Activated CD4-positive, alpha-beta T cell treated with anti-CD3 and anti-CD28 coated beads, Interleukin-2, Interleukin-4, amounts not matched to agents 100 ng/mL and 50 ng/mL, durations not matched to agents 16 hours and 8 hours (primary cell): ENCODE measurements at places on chromosomes 12 and 14.

DNA sequence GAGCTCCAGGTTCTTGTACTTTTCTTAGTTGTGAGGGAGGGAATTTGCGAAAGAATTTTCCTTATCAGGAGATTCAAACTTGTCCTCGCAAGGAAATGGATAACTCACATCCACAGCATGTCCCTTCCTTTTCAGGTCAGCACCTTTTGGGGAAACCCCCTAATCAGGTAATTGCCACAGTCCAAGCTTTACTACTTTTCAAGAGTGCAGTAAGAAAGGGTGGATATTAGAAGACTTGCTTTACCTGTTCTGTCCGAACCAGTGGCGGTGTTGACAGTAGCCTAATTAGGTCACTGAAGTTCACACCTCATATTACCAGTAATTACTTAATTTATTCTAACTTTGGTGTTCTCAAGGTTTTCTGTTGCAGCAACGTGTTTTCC, 6.7 kb upstream of the C12orf50 start:
- DNase-seq: peak; percentile 7

DNA sequence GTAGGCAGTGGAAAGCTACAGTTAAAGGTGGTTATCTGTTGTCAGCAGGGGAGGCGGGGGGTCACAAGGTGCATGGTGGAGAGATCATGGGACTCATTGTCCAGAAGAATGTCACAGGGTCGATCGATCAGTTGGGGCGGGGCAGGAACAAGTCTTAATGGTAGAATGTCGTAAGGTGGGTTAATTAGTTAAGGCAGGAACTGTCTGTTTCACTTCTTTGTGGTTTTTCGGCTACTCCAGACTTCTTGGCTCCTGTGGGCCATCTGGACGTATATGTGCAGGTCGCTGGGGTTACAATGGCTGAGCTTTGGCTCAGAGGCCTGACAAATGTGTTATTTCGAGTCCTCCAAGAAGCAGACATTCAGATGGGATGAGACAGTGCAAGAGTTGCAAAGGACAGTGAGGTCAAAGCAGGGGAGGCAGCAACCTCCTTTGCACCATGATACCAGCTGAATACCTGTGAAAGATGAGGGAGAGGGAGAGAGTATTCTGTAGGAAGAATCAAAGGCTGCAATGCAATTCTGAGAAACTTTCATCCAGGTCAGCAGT, 246.9 kb upstream of the TMEM132C start:
- no peak for DNase-seq

DNA sequence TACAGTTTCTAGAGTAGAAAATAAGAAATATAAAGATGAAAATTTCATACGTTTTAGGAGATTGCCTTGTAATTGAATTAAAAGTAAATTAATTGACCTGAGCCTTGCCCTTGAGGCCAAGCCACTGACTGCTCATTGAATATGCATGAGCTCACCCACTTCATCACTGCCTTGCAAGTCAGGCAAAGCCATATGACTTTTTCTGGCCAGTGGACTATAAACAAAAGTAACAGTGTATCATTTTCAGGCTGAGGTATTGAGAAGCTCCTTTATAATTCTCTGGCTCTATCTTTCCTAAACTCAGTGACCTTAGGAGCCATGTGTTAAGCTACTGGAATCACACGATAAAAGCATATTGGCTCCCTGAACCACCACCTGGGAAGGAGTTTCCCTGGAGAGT, 369.3 kb downstream of the NUAK1 start:
- no peak for DNase-seq

- DNase-seq: peak; percentile 89
Measured at GRCh38 chr12:67827820-67828383, 161.3 kb upstream of the IFNG-AS1 start.

DNA sequence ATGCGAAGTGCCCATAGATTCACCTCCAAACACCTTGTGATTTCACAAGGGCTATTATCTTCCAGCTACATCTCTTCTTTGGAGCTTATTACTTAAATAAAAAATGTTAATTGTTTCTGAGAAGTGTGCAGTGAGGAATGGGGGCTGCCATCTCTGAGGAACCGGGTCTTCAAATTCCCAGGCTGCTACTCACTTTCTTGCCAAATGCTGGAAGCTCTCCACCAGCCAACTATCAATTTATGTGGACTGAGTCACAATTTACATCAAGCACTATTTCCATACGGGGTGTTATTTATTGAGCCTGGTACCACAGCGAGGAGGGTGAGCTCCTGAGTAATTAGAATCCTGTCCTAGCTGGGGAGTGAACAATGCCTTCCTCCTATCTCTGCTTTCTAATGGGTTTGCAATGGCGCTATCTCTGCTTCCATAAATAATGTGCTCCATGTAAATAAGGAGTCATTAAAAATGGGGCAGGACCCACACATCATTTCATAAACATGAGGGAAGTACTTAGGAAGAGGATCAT, 898.3 kb downstream of the VRK1 start:
- no peak for DNase-seq

DNA sequence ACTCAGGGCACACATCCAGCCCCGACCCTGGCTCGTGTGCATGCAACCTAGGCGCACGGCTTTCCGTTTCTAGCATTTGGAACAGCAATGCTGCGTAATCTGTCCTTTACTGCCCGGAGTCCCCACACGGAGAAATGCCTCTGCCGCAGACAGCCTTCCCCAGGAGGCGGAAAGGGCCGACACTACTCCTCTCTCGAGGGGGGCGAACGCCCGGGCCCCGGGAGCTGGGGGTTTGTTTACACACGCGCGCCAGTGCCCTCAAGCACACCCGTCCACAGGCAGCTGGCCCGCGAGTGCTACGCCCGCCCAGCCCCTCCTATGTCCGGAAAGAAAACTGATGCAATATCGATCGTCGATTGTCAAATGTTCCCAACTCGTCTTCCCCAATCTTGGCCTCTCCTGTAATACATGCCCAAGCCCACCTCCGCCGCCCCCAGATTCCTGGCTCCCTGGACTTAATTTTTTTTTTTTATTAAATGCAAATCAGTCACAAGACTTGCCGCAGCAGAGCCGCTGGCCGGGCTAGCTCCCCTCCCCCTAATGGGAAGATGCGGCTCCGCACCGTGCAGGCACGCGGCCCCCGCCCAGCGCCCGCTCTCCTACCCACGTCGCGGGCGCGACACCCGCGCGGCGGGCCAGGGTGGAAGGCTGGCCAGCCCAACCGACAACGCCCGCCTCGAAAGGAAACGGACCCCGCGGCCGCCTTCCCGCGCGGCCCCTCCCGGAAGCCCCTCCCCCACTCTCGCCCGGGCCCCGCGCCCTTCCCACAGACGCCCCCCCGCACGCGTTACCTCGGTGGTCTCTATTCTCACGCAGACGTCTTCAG, 642 bp downstream of the SLC38A2 start:
- DNase-seq: peak; percentile 61
